CD14-positive monocyte (primary cell): ENCODE measurements at places on chromosomes 3 and 15. TPM values are rescaled to one million over a fixed set of nuclear protein-coding genes. Genes with fewer than 3 reads are reported as not detected.

The DCLK3 gene
- polyA plus RNA-seq = not detected

The HIGD2B gene
- polyA plus RNA-seq = not detected

The CSPG5 gene
- polyA plus RNA-seq = not detected

GRCh38 chr3:52633786-52634185, 51.9 kb downstream of the PBRM1 start:
- H3K4me1 ChIP-seq = no peaks in the 10 kb centered on the region
- DNase-seq = no peak
- H3K4me3 ChIP-seq = no peak overlapping the region

DNA sequence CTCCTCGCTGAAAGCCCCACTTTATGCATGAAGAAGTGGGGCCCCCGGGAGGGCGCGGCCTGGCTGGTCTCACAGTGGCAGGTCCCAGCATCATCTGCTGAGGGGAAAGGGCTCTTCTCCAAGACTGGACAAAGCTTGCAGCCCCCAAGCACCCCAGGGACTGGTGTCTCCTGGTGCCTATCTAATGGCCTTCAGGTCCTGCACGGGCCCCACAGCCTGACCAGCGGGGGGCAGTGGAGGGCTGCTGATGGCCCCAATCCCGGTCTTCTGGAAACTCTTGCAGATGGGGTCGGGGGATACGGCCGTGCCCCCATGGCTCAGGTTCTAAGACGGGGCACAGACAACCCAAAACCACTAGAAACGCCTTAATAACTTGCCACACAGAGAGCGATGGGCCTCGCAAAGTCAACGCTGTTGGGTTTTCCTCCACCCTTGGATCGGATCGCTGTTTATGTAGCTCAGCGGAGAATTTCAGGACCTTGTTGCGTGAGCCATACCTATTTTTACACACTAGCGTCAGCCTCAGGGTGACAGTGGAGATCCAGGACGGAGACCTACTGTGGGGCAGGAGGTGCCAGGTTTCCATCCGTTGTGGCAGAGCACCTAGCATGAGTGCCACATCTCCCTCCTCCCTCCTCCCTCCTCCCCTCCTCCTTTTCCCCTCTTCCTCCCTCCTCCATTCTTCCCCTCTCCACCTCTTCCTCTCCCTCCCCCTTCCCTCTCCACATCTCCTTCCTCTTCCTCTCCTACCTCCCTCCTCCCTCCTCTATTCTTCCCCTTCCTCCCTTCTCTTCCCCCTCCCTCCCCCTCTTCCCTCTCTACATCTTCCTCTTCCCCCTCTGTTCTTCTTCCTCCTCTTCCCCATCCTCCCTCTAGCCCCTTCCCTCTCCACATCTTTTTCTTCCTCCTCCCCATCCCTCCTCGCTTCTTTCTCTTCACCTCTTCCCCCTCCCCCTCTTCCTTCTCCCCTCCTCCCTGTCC, 79.3 kb upstream of the ALDH1L1 start:
- peaks cover 3% of the 10 kb centered on the region for H3K27me3 ChIP-seq
- no peak for DNase-seq
- no peaks in the 10 kb centered on the region for H3K36me3 ChIP-seq
- peaks cover 32% of the 10 kb centered on the region for H3K4me1 ChIP-seq

DNA sequence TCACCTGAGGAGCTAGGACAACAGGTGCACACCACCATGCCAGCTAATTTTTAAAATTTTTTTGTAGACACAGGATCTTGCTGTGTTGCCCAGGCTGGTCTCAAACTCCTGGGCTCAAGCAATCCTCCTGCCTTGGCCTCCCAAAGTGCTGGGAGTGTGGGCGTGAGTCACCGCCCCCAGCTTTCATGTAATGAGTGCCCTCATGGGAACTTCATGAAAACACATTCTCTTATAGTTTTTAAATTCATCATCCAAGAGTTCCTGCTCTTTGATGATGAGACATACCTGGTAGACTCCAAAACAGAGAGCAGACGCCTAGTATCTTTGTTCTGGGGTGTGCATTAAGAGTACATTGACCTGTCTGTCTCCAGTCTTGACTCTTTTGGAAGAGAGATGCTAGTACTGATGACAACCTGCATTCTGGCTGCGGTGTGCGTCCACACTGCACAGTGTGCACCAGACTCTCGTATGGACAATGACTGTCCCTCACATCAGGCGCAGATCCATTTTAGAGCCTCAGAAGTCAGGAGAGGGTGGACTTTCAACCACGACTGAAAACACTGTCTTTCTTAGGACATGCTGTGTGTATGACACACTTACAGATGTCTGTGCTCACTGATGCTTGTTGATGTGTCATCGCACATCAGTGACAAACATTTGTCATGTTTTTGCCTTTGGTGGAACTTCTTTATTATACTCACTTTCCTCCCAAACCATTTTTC, 2.0 kb downstream of the NRROS start:
- H3K27ac ChIP-seq = peak overlapping the region; percentile 96
- no peaks in the 10 kb centered on the region for H3K27me3 ChIP-seq
- peak; percentile 93 for DNase-seq
- H3K36me3 ChIP-seq = peaks cover 25% of the 10 kb centered on the region
- H3K4me1 ChIP-seq = peaks cover 86% of the 10 kb centered on the region

DNA sequence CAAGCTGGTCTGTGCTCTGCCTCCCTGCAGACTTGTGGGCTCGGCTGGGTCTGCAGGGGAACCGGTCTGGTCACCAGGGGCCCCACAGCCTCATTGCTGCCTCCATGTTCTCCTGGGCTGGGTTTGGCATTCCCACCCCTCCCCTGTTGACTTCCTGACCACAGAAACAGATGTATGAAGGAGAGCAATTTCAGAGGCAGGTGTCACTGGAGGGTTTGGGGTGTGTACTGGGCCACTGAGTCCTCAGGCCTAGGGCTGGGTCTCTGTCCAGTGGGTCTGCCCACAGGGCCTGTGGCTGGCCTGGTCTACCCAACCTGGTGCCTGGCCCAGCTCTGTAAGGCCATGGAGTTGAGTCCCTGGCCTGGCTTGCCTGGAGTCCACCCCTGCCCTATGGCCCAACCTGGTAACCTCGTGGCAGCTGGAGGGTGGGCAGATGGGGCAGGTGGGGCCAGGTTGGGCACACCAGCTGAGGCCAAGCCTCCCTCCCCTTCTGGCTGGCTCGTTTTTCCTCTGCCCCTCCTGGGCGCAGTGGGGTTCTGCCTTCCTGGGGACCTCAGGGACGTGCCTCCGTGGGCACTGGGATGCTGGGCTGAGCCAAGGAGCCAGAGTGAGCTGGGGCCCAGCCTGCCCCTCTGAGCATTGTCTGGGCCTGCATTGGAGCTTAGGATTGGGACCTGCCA, 20.8 kb downstream of the PLXNA1 start:
- H3K27me3 ChIP-seq = no peaks in the 10 kb centered on the region
- no peak for DNase-seq
- no peaks in the 10 kb centered on the region for H3K4me1 ChIP-seq
- no peak overlapping the region for H3K4me3 ChIP-seq

- DNase-seq = no peak
- no peaks in the 10 kb centered on the region for H3K4me1 ChIP-seq
- no peaks in the 10 kb centered on the region for H3K36me3 ChIP-seq
- H3K4me3 ChIP-seq = no peak overlapping the region
- H3K27ac ChIP-seq = no peak overlapping the region
Observed at GRCh38 chr3:3836845-3837244, 37.6 kb downstream of the LRRN1 start.

DNA sequence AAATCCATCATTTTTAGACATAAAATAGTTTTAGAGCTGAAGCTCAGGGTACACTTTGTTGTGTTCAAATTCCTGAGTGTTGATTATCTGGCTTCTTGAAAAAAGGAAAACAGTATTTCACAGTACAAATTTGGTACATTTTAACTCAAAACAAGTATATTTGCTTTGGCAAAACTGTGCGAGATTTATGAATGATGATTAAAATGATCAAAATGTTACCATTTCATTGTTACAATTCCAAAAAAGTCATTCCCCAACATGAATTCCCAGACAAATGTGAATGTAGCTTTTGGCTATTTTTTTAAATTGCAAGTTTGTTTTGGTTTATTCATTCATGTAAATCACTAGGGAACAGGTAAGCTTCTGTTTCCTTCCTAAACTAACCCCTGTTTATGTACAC, 347.4 kb upstream of the DCBLD2 start:
- H3K4me1 ChIP-seq = no peaks in the 10 kb centered on the region
- H3K36me3 ChIP-seq = no peaks in the 10 kb centered on the region
- no peaks in the 10 kb centered on the region for H3K27me3 ChIP-seq
- H3K27ac ChIP-seq = no peak overlapping the region
- DNase-seq = no peak

DNA sequence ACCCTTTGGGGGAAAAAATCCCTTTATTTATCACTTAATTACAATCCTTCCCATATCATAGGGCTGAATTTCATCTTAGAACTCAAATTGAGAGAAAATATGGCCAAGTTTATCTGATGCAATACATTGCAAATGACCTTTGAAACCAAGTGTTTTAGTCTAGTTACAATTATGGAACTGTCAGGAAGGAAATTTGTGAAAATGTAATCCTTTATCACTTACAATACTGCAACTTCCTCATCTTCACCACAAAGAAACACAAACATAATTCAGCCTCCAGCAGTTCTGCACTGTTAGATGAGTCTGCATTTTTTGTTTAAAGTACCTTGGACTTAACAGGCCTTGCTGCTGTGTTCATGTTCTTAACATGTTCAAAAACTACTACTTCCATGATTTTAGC, 4.6 kb downstream of the CCPG1 start:
- peak; percentile 59 for DNase-seq
- no peaks in the 10 kb centered on the region for H3K27me3 ChIP-seq
- H3K27ac ChIP-seq = peak overlapping the region; percentile 82
- no peak overlapping the region for H3K4me3 ChIP-seq
- H3K36me3 ChIP-seq = no peaks in the 10 kb centered on the region

GRCh38 chr3:81277853-81278252, 483.6 kb downstream of the GBE1 start:
- H3K27me3 ChIP-seq = no peaks in the 10 kb centered on the region
- H3K36me3 ChIP-seq = no peaks in the 10 kb centered on the region
- H3K4me3 ChIP-seq = no peak overlapping the region
- no peak overlapping the region for H3K27ac ChIP-seq
- no peaks in the 10 kb centered on the region for H3K4me1 ChIP-seq

DNA sequence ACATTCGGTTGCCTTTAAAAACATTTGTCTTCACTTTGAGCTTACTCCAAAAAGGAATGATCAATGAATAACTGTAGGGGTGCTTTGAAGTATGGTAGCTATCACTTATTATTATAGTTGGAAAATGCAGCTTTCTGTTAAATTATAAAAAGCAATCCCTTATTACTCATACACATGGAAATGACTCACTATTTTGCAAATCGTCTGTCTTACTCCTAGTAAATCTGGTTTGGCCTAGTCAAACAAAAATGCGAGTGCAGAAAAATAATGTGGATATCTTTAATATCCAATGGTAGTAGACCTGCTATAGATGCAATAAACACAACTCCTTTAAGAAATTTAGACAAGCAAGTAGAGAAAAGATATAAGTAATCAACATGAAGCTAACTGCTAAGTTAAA, 112.5 kb downstream of the ZIC1 start:
- H3K27ac ChIP-seq = no peak overlapping the region
- no peak for DNase-seq
- H3K4me1 ChIP-seq = no peaks in the 10 kb centered on the region
- H3K27me3 ChIP-seq = no peaks in the 10 kb centered on the region
- H3K4me3 ChIP-seq = no peak overlapping the region
- no peaks in the 10 kb centered on the region for H3K36me3 ChIP-seq
